Stimulated activated CD4-positive, alpha-beta T cell treated with anti-CD3 and anti-CD28 coated beads, Interleukin-12 subunit alpha, Interleukin-12 subunit beta, amount 100 ng/mL, for 48 hours (primary cell): ENCODE measurements at places on chromosomes 6 and 20.

DNA sequence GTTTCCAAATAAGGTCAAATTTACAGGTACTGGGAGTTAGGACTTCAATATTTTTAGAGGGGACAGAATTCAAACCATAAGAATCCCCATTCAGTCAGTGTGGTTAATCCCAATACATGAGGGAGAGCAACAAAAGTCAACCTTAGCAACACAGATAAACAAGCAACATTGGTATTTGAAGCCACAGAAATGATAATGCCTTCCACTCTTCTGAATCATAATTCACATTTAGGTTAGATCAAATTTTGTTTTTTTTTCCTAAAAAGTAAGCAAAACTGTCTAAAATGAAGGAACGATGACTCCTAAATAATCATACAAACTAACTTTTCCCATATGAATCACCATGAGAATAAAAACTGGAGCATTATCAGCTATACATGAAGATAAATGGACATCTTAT is 246.0 kb upstream of the TENT5A start:
- no peak for DNase-seq

DNA sequence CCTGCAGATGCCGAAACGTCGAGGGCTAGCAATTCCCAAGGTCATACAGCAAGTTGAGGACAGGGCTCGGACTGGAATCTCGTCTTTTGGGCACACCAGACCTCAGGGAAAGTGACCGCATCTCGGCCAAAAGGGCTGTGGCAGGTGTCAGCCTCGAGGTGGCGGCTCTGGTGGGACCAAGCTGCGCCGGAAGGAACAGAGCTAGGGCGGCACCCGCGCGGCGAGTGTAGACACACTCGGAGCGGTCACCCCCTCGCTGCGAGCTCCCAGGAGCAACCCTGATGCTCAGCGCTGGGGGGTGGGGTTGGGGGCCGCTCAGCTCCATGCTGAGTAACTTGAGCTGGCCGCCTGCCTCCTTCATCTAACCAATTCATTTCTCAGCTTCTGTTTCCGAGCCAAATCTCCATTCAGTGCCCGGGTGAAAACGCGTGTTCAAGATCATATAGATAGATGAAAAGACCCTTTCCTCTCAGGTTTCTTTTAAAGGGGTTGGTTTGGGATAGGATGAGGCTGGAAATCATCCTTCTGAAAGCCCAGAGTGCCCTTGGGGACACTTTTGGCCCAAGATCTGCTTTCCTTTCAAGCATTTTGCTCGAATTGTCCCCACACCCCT is 2.2 kb upstream of the TUBB2B start:
- DNase-seq = no peak

GRCh38 chr6:140932909-140933308 is 1199.8 kb upstream of the GJE1 start:
- no peak for DNase-seq

GRCh38 chr20:52010541-52010940 is 181.0 kb downstream of the ZFP64 start:
- no peak for DNase-seq

DNA sequence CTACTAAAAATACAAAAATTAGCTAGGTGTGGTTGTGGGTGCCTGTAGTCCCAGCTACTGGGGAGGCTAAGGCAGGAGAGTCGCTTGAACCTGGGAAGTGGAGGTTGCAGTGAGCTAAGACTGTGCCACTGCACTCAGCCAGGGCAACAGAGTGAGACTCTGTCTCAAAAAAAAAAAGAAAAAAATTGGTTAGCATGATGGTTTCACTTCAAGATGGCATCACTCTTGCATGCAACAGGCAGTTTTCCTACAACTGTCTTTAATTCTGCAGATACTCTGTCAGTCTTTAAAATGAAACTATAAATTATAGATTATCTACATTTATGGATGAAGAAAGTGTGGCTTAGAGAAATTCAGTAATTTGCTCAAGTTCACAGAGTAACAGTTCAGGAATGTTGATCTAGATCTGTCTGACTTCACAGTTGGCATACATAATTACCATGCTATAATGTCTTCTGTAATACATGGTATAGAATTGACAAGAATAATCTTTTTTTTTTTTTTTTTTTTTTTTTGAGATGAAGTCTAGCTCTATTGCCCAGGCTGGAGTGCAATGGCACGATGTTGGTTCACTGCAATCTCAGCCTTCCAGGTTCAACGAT is 27.0 kb downstream of the ITCH start:
- DNase-seq = no peak

GRCh38 chr6:131838051-131838450 is 30.2 kb downstream of the ENPP1 start:
- DNase-seq = no peak

DNA sequence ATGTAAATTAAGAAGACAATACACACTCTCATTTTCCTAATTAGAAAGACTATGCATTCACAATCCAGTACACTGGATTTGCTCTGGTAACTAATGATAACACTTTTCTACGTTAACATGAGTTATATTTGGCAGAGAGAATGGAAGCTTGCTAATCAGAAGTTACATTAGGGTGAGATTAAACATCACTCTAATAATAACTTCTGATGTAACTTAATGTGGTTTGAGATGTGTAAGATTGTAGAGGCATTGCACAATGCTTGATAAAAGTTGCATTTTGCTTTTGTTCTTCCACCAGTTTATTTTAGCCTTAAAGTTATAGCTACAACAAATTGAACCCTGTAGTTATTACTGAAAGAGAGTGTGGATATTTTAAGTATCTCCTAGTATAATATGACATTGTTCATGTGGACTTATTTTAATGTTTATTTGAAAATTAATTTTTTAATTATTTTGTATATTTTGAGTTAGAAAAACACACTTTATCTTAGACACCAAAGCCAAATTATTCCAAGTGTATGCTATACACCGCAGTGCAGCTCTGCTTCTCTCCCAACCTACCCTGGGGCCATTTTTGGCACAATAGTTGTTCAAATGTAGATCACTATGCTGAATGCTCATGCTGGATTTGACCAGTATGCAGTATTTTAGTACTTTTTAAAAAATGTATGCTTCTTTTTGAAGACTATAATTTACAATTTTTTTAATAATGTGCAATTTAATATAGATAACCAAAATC is 143.2 kb downstream of the SLC16A10 start:
- no peak for DNase-seq

GRCh38 chr6:158207422-158207788 is 39.3 kb downstream of the GTF2H5 start:
- DNase-seq = no peak

DNA sequence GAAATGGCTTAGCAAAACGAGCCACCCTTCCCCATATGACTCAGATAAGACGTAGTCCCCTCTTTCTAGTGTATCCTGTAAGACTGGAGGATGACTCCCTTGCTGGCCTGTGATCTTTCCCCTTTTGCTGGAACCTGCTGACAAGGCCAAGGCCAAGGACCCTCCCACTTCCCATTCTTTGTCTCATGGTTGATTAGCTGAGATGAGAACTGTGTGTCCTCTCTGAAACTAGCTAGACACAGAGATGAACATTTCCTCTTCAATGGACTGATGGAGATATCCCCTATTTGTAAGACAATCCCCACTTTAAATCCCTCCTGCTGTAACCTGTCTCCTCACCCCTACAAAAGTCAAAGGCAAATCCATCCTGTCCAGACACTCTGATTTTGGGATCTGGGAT is 33.4 kb upstream of the SCRT2 start:
- no peak for DNase-seq

GRCh38 chr6:81762132-81762531 is 9.7 kb upstream of the TENT5A start:
- DNase-seq = no peak

DNA sequence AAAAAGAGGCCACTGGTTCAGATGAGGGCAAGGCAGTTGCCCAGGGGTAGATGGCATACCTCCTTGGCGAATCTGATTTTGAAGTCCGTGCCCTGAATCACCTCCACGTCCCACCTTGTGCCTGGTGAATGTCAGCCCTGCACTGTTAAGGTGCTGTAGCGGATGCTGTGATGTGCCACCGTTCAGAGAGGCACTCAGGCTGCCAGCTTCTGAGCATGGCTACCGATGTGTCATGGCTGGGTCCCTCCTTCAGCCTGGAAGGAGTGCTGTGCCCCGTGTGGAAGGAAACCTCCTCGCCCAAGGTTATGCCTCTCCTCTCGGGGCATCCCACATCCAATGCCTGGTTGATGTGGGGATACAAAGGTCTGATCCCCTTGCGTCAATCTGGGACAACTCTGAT is 43.6 kb downstream of the UST start:
- no peak for DNase-seq
